ENCODE measurements at places on chromosomes 5 and 9.

DNA sequence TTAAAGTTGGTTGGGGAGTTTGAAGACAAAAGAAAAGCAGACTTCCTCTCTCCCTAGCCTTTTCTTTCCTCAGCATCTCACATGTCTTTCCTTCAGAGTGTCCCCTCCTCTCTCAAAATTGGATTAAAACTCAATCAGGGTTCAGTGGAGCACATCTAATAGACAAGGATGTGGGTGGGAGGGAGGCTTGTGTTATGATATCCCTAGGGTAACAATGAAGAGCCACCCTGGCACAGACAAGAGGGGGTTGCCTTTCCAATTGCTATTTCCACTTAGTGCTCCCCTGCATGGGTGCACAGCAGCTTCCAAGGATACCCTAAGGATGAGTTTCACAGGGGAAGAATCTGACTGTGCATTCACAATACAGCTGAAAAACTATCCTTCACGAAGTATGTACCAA is 585.2 kb upstream of the C9orf72 start:
- no peak for DNase-seq

DNA sequence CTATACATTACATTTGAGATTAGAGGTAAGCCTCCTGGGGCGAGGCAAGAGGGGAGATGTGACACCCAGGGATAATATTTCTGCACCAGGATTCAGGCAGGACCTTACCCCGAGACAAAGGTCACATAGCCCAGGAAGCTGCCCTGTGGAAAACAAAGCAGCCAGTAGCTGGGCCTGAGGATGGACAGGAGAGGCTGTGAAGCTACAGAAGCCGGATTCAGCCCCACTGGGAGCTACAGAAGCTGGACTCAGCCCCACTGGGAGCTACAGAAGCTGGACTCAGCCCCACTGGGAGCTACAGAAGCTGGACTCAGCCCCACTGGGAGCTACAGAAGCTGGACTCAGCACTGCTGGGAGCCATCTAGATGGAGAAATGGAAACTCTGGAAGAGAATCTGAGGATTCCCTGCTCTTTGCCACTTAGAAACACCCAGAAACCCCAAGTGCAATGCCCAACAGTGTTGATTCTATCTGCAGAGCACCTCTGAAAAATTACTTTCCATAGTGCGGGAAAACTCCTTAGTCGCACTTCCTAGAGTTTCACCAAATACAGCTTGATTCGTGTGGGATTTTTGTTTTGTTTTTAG is 46.5 kb upstream of the ZFR start:
- DNase-seq: no peak

- no peak for DNase-seq
These were observed 43.4 kb upstream of the SHB start for GRCh38 chr9:38112456-38112855.

DNA sequence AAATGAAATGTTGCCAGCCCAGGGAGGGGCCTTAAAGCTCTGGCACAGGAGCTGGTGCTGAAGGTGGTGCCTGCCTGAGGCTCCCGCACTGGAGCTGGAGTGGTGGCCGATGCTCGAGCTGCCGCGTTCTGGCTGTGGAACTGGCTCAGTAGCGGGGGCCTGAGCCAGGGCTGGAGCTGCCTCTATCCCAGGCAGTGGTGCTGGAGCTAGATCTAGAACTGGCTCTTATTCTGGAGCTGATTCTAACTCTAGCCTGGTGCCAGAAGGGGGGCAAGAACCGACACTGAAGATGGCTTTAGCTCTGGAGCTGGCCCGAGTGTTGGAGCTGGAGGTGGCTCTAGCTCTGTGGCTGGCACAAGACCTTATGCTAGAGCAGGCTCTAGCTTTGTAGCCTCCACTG is 19.2 kb downstream of the OBP2B start:
- no peak for DNase-seq

DNA sequence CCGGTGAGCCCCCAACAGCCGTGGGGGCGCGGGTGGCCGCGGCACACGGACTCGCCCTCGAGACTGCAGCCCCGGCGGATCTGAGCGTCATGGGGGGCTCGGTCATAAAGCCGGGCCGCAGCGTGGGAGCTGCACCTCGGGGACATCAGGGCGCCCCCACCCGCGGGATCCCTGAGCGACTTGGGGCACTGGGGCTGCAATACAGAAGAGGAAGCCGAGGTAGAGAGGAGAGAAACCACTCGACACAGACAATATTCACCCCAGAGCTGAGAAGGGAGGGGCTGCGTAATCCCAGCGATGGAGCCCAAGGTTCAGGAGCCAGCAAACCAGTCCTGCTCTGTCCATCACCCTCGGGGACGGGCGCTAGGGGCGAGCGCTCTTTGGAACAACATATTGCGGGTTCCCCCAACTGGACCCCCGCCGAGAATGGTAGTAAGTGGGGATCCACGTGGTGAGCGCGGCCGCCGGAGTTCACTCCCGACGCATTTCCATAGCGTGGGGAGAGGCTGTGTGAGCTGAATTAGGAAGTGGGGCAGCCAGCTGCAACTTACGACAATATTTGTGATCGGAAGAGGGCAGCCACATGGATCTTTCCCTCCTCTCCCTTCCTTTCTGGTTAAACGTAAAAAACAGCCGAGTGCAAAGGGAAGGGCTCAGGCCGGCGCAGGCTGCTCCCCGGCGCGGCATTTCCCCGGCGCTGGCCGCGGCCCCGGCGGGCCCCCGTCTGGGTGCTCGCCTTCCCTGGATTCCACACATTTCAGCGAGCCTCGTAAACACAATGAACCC is 9.9 kb downstream of the PTCH1 start:
- DNase-seq: no peak

All from stimulated activated CD8-positive, alpha-beta memory T cell treated with anti-CD3 and anti-CD28 coated beads, Interleukin-7, amount 100 ng/mL, for 1 hour (primary cell).